Stimulated activated CD8-positive, alpha-beta memory T cell treated with anti-CD3 and anti-CD28 coated beads, Interleukin-15, amount 100 ng/mL, for 48 hours (primary cell): ENCODE measurements at places on chromosomes 3 and 15.

GRCh38 chr15:88881775-88882174, 13.6 kb downstream of the HAPLN3 start:
- DNase-seq: no peak

GRCh38 chr3:155079468-155079745, 712 bp upstream of the MME start:
- DNase-seq: no peak

- DNase-seq: no peak
Observed at GRCh38 chr3:82378392-82378791, 616.9 kb upstream of the GBE1 start.

GRCh38 chr3:48403533-48404439, 26.1 kb downstream of the PLXNB1 start:
- DNase-seq: no peak

GRCh38 chr3:131608741-131609140, 106.0 kb upstream of the MRPL3 start:
- DNase-seq: no peak

DNA sequence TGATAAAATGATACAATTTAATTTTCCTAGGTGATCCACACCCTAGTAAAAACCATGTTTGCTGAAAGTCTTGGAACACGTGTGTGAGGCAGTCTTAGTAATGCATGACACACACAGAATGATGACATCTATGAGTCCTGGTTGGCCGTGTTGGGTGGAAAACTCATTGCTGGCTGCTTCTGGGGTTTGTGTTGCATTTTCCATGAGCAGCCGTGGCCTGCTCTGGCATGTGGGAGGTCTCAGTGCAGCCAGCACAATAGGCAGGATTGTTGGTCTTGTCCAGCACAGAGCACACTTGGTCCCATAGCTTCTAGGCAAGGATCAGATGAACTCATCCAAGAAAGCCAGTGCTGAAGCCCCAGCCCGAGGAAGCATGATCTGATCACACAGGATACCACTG, 172.8 kb upstream of the UBE3A start:
- DNase-seq: no peak

- DNase-seq: no peak
Observed at GRCh38 chr3:186849374-186849975, 7.0 kb downstream of the ADIPOQ start.

GRCh38 chr3:194987571-194988494, 283.1 kb downstream of the XXYLT1 start:
- no peak for DNase-seq

DNA sequence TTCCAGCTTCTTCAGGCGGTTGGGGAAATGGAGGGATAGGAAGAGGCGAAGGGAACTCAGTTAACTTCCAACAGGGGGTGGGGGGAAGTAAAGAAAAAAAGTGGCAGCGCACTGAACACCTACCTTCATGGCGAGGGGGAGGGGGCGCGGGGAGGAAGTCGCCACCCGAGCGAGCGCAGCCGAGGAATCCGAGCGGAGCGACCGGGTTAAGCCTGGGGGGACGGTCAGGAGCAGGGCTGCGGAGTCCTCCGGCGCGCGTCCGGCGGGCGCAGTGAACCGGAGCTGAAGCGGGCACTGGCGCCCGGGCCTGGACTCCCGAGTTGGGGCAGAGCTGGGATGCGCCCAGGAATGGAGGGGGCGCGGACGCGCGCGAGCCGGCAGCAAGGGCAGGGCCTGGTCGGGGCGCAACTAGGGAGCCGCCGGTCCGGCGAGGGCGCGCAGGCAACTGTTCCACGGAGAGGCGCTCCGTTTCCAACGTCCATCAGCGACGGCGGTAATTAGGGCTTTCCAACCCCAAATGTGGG, at the start of gene WNT5A:
Gene WNT5A (minus strand): TSS at position 450 of the 524 bp plus-strand sequence. CDS start 321 bp downstream, at position 129.
- DNase-seq: no peak

DNA sequence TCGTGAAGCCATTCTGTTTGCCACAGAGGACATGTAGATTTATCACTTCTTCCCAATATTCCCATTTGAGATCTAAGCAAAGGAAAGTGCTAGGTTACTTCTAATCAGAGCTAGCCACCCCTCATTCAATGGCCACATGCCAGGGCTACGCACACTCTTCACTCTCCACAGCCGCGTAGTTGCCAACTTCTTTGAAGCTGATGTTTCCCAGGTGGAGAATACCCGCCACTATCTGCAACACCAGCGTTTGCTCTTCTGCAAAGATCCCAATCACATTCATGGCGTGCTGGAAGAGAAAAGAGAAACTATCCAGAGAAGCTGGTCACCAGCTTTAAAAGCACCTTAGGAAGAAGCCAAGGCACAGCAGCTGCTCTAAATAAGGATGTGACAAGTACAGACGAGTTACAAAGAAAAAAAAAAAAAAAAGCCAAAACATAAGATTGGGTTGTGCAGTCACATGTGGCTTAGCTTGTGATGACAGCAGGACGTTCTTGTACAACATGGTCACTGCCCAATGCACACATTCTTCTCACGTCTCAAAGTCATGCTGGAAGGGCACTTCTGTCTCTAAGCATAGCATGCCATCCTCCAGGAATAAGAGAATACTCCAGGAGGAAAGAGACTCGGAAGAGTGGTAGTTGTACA, 16.4 kb downstream of the LDHAL6B start:
- no peak for DNase-seq

GRCh38 chr15:91338766-91339165, 238.7 kb downstream of the SV2B start:
- DNase-seq: no peak

DNA sequence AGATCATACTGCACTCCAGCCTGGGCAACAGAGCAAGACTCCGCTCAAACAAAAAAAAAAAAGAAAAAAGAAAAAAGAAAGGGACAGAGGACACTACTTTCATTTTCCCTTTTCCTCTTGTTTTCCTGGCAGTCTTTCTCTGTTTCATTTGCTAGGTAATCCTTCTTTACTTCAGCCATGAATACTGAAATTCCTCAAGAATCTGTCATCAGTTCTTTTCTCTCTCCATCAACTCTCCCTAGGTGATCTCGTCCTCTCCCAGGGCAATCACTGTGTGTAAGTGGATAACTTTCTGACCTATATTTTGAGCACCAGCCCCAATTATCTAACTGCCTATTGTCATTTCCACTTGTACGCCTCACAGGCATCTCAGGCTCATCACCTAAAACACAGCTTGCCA, 51.5 kb downstream of the TTC23 start:
- DNase-seq: no peak

- DNase-seq: no peak
Observed at GRCh38 chr3:29067007-29067406, 213.9 kb upstream of the RBMS3 start.

GRCh38 chr15:37638691-37639090, 295.7 kb upstream of the TMCO5A start:
- no peak for DNase-seq

DNA sequence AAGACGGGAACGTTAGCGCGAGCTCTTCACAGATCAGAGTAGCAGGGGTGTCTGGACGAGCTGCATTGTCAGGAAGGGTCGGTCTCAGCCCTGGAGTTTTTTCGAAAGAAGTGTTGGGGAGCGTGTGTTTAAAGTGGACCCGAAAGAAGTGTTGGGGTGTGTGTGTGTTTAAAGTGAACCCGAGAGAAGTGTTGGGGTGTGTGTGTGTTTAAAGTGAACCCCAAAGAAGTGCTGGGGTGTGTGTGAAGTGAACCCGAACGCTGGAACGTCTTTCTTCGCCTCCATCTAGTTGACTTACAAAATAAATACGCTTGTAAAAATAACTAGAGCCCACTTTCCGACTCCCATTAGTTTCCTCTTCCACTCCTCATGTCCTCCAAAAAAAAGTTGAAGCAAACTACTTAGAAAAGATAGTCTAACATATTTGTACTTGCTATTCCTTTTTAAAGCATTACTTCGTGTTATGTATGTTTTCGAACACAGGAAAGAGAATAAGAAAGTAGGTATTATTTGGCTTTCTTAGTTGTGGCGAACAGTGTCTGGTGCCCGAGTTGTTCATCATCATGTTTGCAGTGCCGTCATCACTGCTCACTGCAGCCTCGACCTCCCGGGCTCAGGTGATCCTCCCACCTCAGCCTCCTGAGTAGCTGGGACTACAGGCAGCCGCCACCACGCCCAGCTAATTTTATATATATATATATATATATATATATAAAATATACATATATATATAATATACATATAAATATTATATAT, 1.0 kb downstream of the LRCH3 start:
- DNase-seq: no peak

- no peak for DNase-seq
Observed at GRCh38 chr15:88323468-88323867, 66.9 kb upstream of the NTRK3 start.

DNA sequence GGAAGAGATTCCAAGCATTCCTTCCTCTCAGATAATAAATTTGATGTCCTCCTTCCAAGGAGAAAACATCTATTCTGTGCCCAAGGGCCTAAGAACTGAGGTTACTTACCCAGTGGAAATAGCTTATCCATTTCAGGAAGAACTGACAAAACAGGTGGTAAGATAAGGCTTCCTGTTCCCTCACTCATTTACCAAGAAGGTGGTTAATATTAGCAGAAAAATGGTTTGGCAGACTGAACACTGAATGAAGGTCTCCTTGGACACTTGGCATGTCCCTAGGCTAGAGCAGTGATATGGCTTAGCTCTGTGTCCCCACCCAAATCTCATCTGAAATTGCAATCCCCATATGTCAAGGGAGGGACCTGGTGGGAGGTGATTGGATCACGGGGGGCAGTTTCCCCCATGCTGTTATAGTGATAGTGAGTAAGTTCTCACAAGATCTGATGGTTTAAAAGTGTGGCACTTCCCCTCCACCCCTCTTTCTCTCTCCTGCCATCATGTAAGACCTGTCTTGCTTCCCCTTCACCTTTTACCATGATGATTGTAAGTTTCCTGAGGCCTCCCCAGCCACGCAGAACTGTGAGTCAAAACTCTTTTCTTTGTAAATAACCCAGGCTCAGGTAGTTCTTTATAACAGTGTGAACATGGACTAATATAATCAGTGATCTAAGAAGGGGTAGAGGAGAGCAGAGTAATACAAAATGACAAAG, 127.4 kb downstream of the ST8SIA2 start:
- DNase-seq: no peak

- DNase-seq: no peak
Observed at GRCh38 chr3:82240322-82240721, 478.9 kb upstream of the GBE1 start.

DNA sequence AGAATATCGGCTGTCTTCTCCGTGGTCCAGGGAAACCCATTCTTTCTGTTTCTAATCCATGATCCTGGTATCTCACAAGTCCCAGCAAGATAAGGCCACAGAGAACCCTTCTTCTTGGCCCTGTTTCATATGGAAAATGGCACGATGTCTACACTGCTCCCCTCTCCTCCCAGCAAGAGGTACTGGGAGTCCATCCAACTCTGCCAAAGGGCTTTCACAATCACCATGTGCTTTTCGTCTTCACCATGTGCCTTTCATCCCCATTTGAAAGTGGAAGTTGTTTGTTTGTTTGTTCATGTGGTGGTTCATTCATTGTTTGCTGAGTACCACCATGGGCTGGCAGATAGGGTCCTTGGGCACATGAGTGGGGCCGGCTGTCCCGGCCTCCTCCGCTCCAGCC, 5.5 kb downstream of the ITIH3 start:
- DNase-seq: no peak

GRCh38 chr15:85168642-85169173, 187.1 kb downstream of the PDE8A start:
- DNase-seq: no peak

DNA sequence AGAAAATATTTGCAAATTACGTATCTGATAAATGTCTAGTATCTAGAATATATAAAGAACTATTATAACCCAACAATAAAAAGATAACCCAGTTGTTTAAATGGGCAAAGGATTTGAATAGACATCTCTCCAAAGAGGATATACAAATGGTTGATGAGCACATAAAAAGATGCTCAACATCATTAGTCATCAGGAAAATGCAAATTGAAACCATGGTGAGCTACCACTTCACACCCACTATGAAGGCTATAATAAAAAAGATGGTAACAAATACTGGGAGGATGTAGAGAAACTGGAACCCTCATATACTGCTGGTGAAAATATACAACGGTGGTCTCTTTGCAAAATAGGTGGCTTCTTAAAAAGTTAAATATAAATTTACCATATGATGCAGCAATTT, 28.0 kb downstream of the RAD51 start:
- no peak for DNase-seq

- DNase-seq: no peak
Observed at GRCh38 chr3:107124885-107125284, 252.4 kb upstream of the CCDC54 start.

GRCh38 chr15:88657326-88658069, 18.7 kb downstream of the ISG20 start:
- no peak for DNase-seq

GRCh38 chr3:89227634-89228033, 120.2 kb downstream of the EPHA3 start:
- DNase-seq: no peak

DNA sequence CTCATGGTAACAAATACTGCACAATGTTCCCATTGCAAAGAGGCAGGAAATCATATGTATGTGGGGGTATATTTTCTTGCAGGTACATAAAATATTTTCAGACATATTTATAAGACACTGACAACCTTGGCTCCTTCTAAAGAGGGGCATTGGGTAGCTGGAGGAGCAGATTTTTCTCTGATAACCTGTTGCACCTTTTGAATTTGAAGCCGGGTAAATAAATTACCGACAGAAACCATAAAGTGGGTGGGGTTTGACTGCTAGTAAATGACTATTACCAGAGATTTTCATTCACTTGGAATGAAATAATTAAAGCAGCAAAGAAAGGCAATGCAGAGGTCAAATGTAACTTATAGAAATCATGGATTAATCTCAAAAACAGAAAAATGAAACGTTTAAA, 19.2 kb downstream of the LHFPL4 start:
- no peak for DNase-seq

DNA sequence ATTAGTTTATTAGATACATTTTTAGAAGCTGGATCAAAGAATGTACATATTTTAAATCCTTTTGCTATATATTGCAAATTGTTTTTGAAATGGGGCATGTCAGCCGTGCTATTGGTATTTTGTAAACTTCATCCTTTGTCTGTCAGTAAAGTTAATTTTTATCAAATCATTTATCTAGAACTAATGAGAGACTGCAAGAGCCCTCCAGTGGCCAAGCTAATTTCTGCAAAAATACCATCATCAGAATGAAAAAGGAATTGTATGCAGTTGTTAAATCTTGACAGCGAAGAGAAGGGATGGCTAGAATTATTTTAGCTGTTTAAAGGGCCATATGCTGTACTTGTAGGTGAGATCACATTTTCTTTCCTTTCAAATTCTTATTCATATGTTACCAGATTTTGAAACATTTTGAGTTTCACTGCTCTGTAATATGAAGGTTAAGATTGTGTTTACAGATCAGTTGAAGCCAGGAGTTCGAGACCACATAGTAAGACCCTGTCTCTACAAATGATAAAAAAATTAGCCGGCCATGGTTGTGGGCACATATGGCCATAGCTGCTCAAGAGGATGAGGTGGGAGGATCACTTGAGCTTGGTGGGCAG, 8.1 kb upstream of the CLDN11 start:
- DNase-seq: no peak

DNA sequence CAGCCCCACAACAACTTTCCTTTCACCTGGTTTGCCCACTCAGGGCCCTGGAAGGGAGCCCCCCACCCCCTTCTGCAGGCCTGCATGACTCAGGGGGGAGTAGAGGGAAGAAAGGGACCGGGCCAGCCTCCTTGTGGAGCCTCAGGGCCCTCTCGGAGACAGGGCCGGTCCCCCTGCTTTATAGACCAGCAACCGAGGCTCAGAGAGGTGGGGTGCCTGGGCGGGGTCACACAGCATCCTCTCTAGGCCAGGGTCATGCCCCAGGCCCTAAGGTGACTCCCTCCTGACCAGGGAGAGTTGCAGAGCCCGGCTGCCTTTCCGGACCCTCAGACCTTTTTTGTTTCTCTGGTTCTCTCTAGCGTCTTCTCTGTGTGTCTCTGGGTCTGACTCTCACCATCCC, 211.3 kb downstream of the TBC1D2B start:
- DNase-seq: no peak
